ENCODE measurements at places on chromosomes 6 and 20.

DNA sequence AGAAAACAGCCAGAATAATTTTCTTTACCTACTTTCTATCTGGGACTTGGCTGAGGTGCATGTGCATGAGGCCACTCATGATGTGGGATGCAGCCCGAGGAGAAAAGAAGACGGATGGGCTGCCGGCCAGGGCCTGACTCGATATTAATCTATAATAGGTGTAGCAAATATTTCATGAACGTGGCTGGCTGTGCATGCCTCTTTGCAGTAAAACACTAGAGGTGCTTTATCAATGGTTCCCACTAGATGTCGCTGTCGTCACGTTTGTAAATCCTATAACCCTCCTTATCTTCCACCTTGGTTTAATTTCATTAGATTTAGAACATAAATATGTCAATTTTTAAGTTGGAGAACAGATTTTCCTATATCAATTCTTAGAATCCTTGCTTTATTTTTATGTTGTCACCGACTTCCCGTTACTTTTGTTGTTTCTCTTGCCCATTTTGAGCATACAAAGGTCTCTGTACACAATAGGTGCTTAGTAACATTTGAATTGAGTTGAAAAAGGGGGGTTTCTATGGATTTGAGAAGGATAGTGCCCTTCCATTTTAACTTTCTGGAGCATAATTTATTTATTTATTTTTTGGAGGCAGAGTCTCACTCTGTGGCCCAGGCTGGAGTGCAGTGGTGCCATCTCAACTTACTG, 19.6 kb upstream of the FERMT1 start:
- peak; percentile 30 for DNase-seq

GRCh38 chr6:157956171-157956730, 25.4 kb upstream of the SYNJ2 start:
- DNase-seq, result no peak

DNA sequence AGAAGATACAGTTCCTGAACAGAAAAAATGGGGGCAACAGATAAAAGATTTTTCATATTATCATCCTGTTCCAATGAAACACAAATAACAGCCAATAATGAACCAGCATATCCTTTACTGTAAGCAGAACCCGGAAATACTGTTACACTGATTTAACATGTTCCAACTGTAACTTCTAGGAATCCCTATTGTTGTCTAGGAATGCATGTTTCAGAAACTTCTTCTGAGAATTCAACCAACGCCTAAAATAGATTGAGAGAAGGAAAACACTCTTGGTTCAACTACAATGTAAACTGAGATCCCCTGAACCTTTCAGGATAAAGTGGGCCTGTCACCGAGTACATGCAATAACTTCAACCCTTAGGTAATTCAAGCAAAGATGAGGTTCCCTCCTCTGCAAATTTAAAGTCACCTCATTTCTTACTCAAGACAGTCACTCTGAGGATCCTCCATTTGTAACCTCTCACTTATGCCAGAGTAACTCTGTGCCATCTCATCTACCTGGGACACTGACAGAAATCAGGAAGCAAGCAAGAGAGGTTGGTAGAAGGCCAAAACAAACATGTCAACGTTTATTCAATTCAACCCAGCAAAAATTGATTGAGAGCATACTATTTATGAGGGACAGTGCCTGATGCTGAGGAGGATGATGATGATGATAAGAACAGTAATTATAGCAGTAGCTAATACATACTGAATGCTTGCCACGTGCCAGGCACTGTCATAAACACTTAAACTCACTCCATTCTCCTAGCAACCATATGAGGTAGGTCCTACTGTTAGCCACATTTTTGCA, 14.1 kb downstream of the UBE3D start:
- DNase-seq, result no peak

- no peak for DNase-seq
Observed at GRCh38 chr6:145883263-145883662, 68.7 kb upstream of the FBXO30 start.

DNA sequence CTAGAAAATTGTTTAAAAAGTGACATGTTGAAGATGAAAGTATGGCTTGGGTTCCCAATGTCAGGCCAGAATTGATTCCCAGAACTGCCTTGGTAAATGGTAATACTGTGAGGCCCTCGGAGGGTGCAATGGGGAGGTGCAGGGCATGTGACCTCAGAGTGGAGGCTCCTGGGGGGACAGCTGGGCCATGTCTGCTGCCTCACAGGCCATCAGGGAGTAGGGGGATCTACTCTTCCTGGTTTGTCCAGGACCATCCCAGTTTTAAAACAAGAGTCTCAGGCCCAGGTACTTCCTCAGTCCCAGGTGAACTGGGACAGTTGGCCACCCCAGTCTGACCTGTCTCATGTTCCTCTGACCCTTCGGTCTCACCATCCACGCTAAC, 55.3 kb upstream of the SNX9 start:
- no peak for DNase-seq

DNA sequence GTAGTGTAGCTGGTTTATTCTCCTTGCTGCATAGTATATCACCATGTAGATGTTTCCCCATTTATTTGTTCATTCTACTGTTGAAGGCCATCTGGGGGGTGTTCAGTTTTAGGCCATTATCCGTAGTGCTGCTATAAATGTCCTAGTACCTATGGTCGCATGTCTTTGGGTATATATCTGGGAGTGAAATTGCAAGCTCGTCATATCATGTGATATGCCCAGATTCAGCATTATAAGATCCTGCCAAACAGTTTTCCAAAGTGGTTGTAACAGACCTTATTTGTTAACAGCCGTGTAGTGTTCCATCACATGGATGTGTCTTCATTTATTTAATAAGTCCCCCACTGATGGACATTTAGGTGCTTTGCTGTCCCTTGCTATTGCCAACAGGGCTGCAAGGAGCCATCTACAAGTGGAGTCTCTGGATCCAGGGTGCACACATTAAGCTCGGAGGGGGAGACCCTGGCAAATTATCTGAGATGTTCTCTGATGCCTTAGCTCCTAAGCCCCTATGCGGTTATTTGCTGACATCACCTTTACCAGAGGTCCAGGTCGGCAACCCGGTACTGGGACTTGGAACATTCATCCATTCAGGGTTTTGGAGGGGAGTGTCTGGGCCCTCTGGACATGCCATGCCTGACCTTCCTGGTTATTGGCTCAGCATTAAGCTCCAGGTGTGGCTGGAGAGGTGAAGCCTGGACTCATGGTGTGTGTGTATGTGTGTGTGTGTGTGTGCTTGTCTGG, 16.9 kb downstream of the LBP start:
- DNase-seq, result no peak

DNA sequence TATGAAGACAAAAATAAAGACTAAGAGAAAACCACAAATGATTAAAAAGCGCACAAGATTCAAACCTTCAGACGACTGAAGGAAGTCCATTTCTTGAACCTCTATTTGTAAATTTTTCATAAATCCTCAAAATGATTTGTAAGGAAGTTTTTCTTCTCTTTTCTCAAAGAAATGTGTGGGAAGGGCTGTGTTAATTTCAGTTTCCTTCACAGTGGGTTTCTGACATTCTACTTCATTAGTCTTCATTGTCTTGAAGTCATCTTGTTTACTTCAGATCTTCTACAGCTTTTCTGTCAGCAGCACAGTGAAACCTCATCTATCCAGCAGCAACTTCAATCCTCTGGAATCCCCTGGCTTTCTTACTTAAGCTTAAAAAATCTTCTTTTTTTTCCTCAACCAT, 87.6 kb upstream of the MYLIP start:
- DNase-seq, result no peak

DNA sequence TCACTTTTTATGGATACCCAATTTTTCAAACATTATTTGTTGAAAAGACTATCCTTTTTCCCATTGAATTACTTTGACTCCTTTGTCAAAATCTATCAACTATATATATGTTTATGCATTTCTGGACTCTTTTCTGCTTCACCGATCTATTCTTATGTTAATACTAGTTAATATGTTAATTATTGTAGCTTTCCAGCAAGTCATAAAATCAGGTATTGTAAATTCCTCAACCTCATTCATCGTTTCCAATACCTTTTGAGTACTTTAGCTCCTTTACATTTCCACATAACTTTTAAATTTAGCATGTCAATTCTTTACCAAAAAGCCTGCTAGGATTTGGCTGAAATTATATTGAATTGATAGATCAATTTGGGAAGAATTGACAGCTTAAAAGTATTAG, 407.3 kb downstream of the ARHGAP18 start:
- no peak for DNase-seq

DNA sequence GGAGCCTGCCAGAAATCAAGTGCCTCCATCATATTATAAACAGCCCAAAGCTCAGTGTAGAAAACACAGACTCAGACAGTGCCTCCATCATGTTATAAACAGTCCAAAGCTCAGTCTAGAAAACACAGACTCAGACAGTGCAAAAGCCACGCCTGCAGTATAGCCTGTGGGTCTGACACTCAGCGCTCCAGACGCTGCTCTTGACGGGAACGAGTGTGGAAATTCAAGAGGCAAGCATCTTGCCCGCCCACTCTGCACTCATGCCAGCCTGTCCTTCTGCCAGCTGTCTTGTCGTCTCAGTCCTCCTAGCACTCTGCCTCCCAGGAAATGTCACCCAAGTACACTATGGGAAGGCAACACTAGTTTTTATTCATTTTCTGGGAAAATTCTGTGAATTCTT, 274.2 kb upstream of the CDH4 start:
- no peak for DNase-seq

GRCh38 chr20:49313283-49313682, 35.4 kb upstream of the ZNFX1 start:
- DNase-seq, result no peak

GRCh38 chr6:45196121-45196520, 132.0 kb upstream of the RUNX2 start:
- no peak for DNase-seq

DNA sequence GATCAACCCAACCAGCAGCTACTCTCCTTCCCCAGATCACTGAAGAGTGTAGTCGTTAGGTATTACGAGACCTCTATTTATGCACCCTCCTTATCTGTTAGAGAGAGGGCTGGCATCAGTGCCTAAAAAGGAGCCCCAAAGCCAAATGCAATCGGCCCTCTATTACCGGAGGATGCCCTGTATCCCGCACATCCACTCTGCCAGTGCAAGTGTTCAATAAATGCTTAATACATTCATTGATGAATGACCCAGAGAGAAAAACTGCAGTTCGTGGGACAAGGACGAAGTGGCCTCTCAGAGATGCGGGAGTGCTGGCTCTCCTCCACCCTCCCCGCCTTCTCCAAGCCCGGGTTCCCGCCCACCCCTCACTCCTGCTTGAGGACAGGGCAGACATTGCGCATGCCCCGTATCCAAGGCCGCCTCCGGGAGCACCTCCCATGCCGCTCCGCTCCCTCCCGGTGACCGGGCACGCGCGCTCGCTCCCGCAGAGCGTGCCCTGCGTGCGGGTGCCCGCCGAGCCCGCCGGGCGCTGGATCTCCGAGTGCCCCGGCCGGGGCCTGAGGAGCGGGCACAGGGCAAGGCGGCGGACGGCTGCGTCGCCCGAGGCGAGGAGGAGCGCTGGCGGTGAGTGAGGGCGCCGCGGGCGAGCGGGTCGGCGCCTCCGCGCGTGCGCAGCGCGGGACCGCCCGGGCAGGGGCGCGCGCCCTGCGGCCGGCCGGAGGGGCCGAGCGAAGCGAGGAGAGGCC, 27.2 kb upstream of the BTBD3 start:
- peak; percentile 82 for DNase-seq

DNA sequence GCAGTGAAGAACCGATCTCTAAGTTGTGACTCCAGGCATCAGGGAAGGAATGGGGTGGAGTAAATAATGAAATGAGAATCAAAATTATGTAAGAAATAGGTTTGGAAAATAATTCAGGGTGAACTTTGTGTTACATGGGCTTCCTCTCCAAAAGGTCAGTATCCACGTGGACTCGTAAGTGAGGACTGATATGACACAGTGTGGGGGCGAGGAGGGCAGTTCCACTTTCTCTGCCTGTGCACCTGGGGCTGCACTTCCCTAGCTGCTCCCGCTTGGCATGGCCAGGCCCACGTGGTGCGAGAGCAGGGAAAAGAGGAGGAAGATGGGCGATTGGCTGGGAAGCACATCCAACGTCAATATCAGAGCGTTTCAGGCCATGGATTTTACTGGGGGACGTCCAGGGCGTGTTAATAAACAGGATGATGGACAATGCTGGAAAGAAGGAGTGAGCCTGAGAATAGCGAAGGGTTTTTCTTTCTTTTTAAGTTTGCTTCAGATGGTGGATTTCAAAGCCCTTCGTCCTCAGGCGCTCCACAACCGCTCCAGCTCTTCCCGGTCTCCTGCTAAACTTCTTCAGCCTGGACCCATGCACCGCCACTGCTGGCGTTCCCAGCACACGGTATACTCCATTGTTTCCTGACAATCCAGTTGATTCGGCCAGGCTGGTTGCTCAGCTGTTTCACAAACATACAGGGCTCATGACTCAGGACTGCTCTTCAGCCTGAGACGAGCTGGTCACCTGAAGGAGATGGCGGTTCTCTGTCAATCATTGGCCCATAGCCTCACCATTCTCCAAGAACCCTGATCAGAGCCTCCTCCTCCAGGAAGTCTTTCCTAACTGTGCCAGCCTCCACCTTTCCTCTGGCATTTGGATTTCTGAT, 11.8 kb downstream of the CCR6 start:
- DNase-seq, result no peak

DNA sequence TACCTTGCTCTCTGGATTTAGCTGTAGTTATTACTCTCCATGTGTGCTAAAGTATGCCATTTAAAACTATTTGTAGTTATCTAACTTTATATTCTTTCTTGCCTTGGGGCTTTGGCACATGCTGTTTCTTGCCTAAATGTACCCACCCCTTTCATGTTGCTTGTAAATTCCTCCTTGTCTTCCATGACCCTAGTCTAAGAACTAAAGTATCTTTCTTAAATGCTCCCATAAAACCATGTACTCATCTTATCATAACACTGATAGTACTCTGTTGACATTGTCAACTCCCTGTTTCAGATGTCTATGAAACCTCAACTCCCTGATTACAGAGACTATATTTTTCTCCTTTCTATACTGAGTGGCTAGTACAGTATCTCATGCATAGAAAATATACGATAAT, 564.9 kb upstream of the IRAK1BP1 start:
- no peak for DNase-seq

DNA sequence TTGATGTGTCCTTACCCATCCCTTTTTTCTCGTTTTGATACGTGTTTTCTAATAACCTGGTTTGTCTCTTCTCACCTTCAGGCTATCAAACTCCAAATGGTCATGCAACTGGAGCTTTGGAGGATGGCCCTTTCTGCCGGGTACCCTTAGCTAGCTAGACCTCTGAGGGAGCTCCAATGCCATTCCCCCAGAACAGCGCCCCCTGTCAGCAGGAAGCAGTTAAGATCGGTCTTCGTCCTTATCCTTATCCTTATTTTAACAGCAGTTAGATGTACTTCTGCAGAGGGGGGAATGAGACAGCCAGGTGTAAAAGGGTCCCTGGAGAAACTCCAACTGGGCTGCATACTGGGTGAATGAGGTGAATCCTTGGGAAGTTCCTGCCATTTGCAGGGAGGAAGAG, 37.2 kb downstream of the SEL1L2 start:
- no peak for DNase-seq

GRCh38 chr20:36468149-36469000, 72.9 kb upstream of the MYL9 start:
- DNase-seq, result no peak

- peak; percentile 70 for DNase-seq
Observed at GRCh38 chr6:132131758-132132157, 180.6 kb upstream of the CCN2 start.

Measured in foreskin melanocyte (primary cell).